ENCODE measurements at places on chromosomes 6 and 20.

- DNase-seq = no peak
Observed at GRCh38 chr20:44326391-44327159, 10.3 kb upstream of the R3HDML start.

DNA sequence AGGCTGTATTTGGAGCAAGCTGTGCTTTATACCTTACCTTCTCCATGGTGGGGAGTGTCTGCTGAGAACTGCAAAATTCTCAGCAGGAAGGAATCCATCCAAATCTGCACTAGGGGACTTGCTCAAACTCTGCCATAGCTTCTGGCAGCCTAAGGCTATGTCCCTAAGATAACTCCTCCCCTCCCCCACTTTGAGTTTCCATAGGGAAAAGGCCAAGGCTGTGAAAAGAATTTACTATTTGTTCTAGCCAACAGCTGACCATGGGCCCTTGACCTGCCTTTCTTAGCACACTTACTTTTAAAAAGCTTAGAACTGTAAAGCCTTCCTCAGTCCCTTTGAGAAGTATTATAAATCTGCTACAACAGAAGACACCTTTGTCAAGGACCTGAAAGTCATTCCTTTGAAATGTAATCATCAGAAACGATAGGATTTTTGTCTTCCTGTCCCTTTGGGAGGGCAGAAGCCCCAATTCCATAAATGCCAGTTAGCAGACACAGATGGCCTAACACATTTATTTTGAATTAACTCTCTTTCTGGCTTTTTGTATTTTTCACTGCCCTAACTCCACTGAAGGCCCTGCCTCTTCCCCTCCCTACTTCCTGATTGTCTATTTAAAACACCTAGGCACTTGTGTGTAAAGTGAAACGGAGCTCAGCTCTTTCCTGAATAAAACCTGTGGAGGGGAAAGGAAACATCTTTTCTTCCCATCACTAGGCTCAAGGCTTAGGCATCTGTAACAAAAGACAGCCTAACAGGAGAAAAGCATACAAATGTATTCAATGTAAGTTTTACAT is 157.1 kb downstream of the AKAP7 start:
- DNase-seq = no peak

DNA sequence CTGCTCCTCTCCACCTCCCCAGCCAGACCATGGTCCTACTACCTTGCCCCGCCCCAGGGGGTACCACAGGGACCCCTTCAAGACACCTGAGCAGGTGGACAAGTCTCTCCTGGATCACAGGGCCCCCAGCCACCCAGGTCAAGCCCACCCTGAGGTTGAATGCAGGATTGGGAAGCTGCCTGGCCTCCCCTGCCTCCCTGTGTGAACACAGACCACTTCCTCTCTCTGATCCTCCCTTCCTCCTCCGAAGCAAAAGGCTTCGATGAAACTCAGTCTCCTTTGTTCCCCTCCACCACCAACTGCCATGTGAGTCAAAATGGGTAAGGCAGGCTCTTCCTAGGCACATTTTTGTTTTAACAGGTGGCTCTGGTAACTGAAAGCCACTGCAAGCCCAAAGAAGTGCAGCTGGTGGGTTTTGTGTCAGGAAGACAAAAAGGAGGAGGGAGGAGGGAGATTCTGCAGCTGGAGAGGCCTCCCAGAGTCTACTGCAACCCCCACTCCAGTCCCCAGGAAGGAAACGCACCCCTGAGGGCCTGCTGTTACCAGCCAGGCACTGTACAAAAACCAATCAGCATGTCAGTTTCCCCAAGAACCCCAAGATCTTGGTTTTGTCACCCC is 5.4 kb downstream of the ADA start:
- DNase-seq = no peak

GRCh38 chr6:72212686-72213085 is 326.3 kb downstream of the RIMS1 start:
- DNase-seq = no peak

- no peak for DNase-seq
Observed at GRCh38 chr20:51687108-51687507, 81.1 kb downstream of the ATP9A start.

Data from nucleus accumbens (tissue), 56 donors.